ENCODE measurements at places on chromosomes 3 and 15.

- no peak for DNase-seq
Observed at GRCh38 chr3:152555666-152556291, 279.2 kb upstream of the P2RY1 start.

DNA sequence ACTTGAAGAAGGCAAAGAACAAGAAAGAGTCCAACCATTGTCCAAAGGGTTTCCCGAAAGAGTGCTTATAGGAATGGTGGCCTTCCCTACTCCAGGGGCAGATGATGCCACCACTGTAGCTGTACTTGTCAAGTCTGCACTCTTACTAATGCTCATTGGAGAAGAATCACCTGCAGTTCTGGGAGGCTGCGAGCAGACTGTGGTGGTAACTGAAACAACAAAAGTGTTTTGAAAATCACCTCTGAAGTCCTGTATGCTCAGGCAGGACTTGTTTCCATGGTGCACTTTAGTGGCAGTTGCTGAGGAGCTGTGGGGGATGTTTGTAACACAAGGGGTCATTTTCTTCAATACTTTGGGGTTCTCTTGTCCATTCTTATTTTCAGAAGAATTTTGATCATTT, 36.0 kb downstream of the USF3 start:
- no peak for DNase-seq

DNA sequence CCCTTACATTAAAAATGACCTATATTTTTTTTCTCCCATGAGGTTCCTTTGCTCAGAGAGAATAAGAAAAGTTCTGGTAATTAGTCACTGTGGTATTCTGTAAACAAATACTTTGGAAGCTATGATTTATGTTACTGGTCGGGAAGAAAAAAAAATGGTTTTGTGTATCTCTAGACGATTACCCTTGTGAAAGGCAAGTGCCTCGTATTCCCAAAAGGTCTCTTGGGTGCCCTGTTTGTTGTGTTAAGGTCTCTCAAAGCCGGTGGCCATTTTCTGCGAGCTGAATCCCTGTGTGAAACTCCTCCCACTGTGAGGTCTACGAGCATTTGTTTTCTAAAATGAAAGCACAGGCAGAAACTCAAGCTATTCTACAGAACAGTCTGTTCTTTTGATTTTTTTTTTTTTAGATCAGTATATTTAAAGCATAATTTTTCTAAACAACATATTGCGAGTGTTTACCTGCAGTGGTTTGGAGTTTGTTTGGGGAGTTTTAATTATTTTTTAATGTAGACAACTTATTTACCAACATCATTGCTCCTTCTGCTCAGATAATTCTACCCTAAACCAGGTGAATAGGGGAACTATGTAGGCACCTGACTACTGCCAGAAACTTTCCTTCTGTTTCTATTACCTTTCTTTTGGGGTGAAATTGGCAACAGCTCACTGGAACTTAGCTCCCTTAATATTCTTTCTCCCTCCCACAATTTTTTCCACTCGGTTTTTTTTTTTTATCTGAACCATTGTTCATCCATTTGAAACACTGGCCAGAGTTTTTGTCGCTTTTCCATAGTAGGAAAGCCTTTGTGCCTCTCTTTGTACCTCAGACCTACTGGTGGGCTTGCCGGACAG, 44.0 kb downstream of the ZBTB38 start:
- no peak for DNase-seq

GRCh38 chr15:98835876-98836275, 171.7 kb downstream of the PGPEP1L start:
- no peak for DNase-seq
